COR-L47 (cell line): ENCODE measurements at places on chromosomes 3 and 15.

GRCh38 chr3:106440672-106441071 is 571.9 kb upstream of the CBLB start:
- no peak for DNase-seq

GRCh38 chr3:73255609-73256029 is 194.2 kb downstream of the EBLN2 start:
- DNase-seq: peak; percentile 60

DNA sequence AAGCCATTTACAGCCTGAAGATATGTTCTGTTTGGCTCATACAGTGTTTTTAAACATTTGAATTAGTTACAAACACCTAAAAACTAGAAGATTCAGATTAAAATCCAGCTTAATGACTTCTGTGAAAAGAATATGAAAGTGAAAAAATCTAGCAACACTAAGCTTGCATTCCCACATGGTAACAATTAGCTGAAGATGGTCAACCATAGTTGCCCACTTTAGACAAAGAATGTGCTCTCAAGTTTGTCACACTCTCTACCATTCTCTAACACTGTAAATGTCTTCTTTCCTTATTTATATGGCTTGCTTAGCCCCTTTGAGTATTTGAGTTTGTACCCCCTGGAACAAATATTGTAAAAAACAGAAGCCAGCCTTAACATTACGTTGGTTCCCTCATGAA is 32.7 kb downstream of the HDGFL3 start:
- no peak for DNase-seq

DNA sequence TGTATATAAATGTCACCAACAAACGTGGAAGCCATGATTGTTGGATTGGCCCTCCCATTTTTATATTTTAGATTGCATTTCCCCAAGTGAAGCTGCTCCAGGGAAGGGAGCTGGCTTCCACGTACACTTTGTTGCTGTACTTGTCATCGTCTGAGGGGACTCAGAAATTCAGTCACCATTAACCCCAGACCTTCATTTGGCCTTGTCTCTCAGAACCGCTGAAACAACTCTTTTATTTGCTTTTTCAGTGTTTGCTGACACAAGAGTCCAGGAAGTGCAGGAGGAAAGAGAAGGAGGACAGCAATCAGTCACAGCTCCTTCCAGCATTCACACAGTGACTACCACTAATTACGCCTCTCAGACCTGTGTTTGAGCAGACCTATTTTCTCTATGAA is 276.5 kb downstream of the TBL1XR1 start:
- peak; percentile 85 for DNase-seq

GRCh38 chr3:16013568-16013967 is 160.9 kb upstream of the GALNT15 start:
- no peak for DNase-seq

DNA sequence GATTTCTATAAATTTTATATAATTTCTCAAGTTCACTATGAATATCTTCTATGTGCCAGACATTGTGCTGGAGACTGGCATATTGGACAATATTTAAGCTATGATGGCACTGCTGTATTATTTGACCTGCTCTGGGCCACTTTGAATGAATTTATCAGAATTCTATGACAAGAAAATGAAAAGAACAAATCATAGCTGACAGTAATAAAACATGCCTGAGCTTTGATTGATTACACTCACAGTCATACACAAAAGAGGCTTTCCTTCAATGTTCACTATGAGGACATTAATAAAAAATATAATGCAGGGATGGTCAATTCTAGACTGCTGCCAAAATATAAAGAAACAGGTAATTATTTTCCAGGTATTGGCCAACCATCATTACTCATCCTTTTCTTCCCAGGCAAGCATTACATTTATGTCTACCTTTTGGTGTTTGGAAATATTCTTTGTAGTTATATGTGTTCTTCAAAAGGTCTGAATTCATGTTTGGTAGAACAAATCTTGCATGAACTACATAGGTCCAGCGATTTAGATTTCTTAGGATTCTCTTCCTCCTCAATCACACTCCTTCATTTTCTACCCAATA is 81.0 kb upstream of the ALCAM start:
- no peak for DNase-seq
